PC-3 (cell line): ENCODE measurements at places on chromosomes 1 and 21.
A peak's percentile ranks its signal among the peaks of the same experiment; 100 is the strongest.

- no peak for DNase-seq
- H3K36me3 ChIP-seq, result peaks cover 41% of the 10 kb centered on the region
- H3K27ac ChIP-seq, result no peak overlapping the region
- no peak overlapping the region for H3K4me3 ChIP-seq
- no peaks in the 10 kb centered on the region for H3K4me1 ChIP-seq
- H3K27me3 ChIP-seq, result no peaks in the 10 kb centered on the region
These were observed 19.4 kb downstream of the PPP1R8 start for GRCh38 chr1:27849951-27850350.

DNA sequence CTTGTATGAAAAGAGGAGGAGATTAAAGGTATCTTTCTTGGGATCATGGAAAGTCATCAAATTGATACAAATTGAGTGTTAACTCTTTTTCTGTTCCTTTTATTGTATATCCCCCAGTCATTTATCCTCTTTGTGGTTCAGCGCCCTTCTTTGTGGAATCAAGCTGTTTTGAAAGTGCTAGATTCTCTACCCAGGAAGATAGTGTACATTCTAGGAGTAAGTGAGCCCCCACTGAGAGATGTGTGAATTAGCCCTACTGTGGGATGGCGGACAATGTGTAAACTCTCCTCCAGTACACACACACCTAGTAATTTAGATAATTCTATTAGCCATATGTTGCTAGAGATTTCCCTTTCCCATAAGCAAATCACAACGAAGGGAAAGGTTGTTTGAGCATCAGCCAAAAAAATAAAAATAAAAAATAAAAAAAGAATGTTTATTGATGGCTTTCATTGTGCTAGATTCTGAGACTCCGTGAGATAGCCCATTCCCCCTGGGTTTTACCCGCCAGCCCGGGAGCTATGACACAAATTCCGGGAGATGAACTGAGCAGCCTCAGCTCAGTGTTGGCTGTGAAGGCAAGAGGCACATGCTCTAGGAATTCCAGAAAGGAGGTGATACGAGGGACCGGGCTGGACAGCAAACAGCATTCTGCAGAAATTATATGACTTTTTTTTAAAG, 378.4 kb upstream of the RUNX1 start:
- no peak overlapping the region for H3K4me3 ChIP-seq
- H3K27me3 ChIP-seq, result no peaks in the 10 kb centered on the region
- no peak for DNase-seq
- no peaks in the 10 kb centered on the region for H3K4me1 ChIP-seq
- H3K27ac ChIP-seq, result no peak overlapping the region
- no peaks in the 10 kb centered on the region for H3K36me3 ChIP-seq

- no peak overlapping the region for H3K27ac ChIP-seq
- DNase-seq, result peak; percentile 4
- no peaks in the 10 kb centered on the region for H3K4me1 ChIP-seq
- H3K4me3 ChIP-seq, result no peak overlapping the region
- H3K36me3 ChIP-seq, result no peaks in the 10 kb centered on the region
These were observed 6.2 kb upstream of the OXCT2 start for GRCh38 chr1:39777306-39777705.

- no peak overlapping the region for H3K27ac ChIP-seq
- DNase-seq, result peak; percentile 59
- H3K4me3 ChIP-seq, result no peak overlapping the region
- no peaks in the 10 kb centered on the region for H3K27me3 ChIP-seq
- no peaks in the 10 kb centered on the region for H3K4me1 ChIP-seq
- H3K36me3 ChIP-seq, result no peaks in the 10 kb centered on the region
These were observed 31.7 kb downstream of the RUNX3 start for GRCh38 chr1:24898152-24898908.

GRCh38 chr21:14526836-14527695, 19.0 kb downstream of the SAMSN1 start:
- H3K36me3 ChIP-seq, result no peaks in the 10 kb centered on the region
- H3K27ac ChIP-seq, result no peak overlapping the region
- peaks cover 14% of the 10 kb centered on the region for H3K27me3 ChIP-seq
- peaks cover under 1% of the 10 kb centered on the region; the same call in 1 of the 2 replicates for H3K4me1 ChIP-seq
- DNase-seq, result no peak

- H3K27ac ChIP-seq, result no peak overlapping the region
- H3K27me3 ChIP-seq, result no peaks in the 10 kb centered on the region
- no peak overlapping the region for H3K4me3 ChIP-seq
- H3K36me3 ChIP-seq, result no peaks in the 10 kb centered on the region
- H3K4me1 ChIP-seq, result no peaks in the 10 kb centered on the region
- peak; percentile 38 for DNase-seq
These were observed 69.0 kb upstream of the RAVER2 start for GRCh38 chr1:64675718-64676345.

GRCh38 chr21:45367402-45368351, 37.3 kb upstream of the COL18A1 start:
- H3K4me3 ChIP-seq, result no peak overlapping the region
- H3K4me1 ChIP-seq, result peaks cover 49% of the 10 kb centered on the region
- H3K27me3 ChIP-seq, result no peaks in the 10 kb centered on the region
- no peaks in the 10 kb centered on the region for H3K36me3 ChIP-seq

DNA sequence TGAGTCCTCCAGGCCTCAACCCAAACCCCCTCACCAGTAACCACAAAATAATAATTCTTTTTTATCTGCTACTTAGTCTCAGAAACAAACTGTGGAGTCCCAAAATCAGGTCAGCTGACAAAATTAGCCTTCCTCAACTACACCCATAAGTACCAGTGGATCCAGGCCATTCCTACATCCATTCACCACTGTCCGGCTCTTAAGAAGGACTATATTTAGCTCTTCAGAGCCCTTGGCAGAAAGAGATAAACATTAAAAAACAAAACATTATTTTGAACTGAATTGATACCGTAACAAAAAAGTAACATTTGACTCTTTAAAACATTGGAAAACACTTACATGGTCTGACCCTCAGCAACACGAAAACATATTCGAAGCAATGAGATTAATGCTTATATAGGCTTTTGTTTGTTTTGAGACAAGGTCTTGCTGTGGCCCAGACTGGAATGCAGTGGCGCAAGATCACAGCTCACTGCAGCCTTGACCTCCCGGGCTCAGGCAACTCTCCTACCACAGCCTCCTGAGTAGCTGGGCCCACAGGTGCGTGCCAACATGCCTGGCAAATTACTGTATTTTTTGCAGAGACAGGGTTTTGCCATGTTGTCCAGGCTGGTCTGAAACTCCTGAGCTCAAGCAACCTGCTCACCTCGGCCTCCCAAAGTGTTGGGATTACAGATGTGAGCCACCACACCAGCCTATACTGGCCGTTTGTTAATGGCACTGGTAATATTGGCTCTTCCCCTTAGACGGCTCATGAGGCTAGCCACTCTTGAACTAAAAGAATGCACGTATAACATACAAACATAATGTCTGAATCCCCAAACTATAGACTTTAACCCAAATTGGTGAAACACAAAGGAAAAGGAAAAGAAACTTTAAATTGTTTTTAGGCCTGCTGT, 330.7 kb downstream of the SMYD3 start:
- H3K27me3 ChIP-seq, result no peaks in the 10 kb centered on the region
- no peaks in the 10 kb centered on the region for H3K36me3 ChIP-seq
- peak; percentile 22 for DNase-seq
- H3K4me1 ChIP-seq, result no peaks in the 10 kb centered on the region

- H3K4me1 ChIP-seq, result peaks cover 33% of the 10 kb centered on the region
- H3K27me3 ChIP-seq, result no peaks in the 10 kb centered on the region
- peak overlapping the region; percentile 97; the same call in 1 of the 2 replicates for H3K27ac ChIP-seq
- no peak overlapping the region for H3K4me3 ChIP-seq
- DNase-seq, result no peak
- peaks cover 36% of the 10 kb centered on the region for H3K36me3 ChIP-seq
These were observed 311 bp downstream of the IRF2BP2 start for GRCh38 chr1:234609691-234610042.

GRCh38 chr1:236795757-236796667, 920 bp downstream of the MTR start:
- H3K4me1 ChIP-seq, result no peaks in the 10 kb centered on the region
- H3K4me3 ChIP-seq, result peak overlapping the region; percentile 92
- DNase-seq, result peak; percentile 11
- H3K27ac ChIP-seq, result peak overlapping the region; percentile 63
- no peaks in the 10 kb centered on the region for H3K27me3 ChIP-seq

DNA sequence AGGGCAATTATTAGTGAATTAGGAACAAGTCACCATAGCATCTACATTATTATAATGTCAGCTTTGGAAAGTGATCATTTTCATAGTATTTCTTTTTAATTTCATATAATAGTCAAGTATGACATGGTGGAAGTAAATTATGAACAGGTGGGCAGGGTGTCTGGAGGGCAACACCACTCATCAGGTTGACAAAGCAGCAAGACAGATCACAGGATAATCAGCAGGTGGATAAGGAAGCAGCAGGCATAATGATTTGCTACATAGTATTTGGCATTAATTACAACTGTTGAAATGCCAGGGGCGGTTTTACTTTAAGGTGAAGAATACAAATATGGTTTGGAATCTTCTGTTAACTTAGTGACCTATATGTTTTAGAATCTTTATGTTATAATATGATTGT, 1342.2 kb downstream of the PLA2G4A start:
- H3K4me3 ChIP-seq, result no peak overlapping the region
- H3K27me3 ChIP-seq, result no peaks in the 10 kb centered on the region
- H3K4me1 ChIP-seq, result no peaks in the 10 kb centered on the region

DNA sequence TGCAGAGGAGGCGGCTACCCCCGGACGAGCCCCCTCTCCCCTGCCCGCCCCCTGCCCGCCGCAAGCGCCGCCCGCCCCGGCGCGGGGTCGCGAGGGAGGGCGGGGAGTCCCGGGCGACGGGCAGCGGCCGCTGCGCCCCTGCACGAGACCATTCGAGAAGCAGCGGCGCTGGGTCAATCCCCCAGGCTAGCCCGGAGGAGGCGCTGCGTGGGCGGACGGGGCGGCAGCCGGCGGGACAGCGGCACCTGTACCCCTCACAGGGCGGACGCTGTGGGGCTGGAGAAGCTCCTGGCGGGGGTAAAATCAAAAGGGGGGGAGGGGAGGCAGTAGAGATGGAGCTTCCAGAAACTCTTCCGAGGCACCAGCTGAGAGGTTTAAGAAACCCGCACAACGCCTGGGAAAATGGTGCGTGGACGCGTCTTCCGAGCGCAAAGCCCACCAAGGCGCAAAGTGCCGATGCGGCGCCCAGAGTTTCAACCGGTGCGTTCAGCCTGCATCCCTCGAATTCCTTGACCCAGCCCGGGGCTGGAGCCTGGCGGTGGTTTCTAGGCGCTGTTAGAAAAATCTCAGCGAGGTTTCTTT, at the start of gene PLPPR5:
TSS of gene PLPPR5 (minus strand) at position 1 of the 582 bp plus-strand sequence. CDS start 190 bp downstream, outside the sequence.
- no peak within 1 kb of the TSS for H3K27ac ChIP-seq
- DNase-seq, result no peak
- H3K36me3 ChIP-seq, result no peaks in the 10 kb centered on the region
- H3K4me3 ChIP-seq, result peak within 1 kb of the TSS; percentile 68
- no peaks in the 10 kb centered on the region for H3K27me3 ChIP-seq

DNA sequence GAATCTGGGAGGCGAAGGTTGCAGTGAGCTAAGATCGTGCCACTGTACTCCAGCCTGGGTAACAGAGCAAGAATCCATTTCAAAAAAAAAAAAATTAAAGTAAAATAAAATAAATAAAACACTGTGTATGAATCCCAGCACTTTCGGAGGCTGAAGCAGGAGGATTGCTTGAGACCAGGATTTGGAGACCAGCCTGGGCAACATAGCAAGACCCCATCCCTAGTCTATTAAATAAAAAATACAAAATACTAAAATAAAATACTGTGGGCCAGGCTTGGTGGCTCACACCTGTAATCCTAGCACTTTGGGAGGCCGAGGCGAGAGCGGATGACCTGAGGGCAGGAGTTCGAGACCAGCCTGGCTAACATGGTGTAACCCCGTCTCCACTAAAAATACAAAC, 4.2 kb upstream of the BNIPL start:
- no peaks in the 10 kb centered on the region for H3K27me3 ChIP-seq
- H3K4me1 ChIP-seq, result peaks cover 5% of the 10 kb centered on the region
- DNase-seq, result no peak
- H3K27ac ChIP-seq, result no peak overlapping the region
- no peak overlapping the region for H3K4me3 ChIP-seq
